ENCODE measurements at places on chromosomes 12 and 14.

DNA sequence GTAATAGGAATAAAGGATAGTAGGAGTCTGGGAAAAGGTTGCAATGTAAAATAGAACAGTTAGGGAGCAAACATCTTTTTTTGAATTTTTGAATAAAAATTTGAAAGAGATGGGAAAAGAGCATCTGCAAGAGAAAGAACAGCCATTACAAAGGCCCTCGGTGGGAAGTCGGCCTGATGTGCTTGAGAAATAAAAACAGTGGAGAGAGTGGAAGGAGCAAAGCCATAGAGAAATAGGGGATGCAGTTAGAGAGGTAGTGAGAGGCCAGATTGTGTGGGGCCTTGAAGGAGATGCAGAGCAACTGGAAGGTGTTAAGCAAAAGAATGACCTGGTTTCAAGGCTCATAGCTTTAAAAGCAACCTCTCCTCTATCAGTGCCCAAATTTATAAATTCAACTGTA, 409.8 kb downstream of the RERGL start:
- DNase-seq: no peak

DNA sequence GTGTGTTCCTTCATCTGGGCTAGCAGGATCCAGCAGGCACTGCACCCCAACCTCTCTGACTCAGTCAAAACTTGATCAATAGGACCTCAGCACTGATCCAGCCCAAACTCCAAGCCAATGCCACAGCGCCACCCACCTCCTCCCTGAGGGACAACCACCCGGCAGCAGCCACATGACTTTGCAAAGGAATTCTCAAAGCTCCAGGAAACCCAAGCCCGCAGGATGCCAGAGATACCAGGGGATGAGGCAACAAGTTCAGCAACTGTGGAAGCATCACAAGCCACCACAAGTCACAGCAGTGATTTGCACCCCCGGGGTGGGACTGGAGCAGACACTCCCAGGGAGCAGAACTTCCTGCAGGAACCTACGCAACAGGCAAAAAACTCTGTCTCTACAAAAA, 37.3 kb downstream of the ACTN1 start:
- no peak for DNase-seq

DNA sequence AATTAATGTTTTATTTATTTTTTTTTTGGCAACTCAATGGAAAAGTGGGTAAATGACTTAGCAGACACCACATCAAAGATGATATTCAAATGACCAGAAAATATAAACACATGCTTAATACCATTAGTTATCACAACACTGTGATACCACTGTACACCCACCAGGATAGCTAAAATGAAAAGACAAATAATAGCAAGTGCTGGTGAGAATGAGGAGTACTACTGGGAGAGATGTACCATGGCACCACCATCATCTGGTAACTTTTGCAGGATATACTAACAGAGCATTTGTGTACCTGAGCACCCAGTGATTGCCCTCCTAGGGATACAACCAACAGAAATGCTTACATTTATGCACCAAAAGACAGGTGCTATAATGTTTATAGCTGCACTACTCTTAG, 21.9 kb downstream of the TRIM9 start:
- DNase-seq: no peak

GRCh38 chr14:54102530-54102929, 145.9 kb upstream of the BMP4 start:
- DNase-seq: no peak

DNA sequence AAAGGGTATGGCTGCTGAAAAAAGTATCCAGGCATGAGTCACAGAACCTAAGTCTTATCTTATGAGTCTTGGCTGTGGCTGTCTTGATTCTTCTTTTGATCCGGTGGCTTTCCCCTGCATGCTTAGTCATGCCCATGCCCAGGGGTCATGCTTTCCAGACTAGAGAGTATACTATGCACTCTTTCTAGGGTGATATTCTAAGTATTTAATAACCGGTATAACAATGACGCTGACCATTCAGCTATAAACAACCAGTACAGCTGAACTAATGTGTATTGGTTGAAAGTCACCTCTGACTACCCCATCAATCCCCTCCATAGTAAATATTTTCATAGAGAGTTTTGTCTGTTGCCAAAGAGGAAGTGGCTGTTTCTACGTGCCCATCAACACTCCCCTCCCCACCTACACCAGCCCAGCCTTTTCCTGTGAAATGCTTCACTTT, 34.7 kb upstream of the NRXN3 start:
- DNase-seq: peak; percentile 17

DNA sequence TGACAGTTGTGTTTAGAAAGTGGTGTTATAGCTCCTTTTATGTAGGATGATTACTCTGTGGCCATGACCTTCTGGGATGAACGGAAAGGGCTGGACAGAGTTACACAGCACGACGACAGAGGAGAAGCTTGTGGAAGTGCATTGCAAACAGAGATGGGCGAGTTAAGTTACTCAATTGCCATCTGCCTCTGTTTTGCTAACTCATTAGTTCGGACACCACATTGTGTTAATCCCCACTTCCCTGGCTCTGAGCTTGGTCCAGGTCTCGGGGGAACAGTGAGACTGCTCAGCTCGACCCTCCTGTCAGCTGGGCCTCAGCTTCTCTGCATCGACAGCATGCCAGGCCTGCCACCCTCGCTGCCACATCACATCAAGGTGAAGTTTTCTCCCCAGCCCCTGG, 408.0 kb downstream of the ZFP36L1 start:
- DNase-seq: no peak

DNA sequence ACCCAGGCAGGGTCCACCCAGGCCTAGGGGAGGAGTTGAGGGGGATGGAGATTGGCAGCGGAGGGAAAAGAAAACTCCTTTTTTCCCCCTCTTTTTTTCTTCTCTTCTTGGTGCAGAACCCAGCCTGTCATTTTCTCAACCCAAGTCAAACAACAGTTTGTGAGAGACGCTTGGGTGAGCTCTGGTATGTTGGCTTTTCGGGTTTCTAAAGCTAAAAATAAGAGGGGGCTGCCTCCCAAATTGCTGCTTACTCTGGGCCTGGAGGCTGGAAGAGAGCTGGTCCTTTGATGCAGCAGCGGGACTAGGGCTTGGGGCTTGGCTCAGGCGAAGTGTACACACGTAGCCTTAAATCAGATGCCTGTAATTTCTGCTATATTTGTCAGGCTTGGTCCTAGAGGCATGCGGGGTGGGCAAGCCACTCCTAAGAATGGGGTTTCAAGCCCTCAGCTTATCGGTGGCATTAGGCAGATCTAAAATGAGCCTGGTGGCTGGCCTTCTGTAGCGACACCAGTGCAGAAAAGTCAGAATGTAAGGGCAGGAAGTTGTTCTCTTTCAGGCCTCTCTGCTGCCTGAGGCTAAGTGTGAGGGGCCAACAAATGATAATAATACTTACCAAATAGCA, 816 bp upstream of the SLC8A3 start:
- no peak for DNase-seq

DNA sequence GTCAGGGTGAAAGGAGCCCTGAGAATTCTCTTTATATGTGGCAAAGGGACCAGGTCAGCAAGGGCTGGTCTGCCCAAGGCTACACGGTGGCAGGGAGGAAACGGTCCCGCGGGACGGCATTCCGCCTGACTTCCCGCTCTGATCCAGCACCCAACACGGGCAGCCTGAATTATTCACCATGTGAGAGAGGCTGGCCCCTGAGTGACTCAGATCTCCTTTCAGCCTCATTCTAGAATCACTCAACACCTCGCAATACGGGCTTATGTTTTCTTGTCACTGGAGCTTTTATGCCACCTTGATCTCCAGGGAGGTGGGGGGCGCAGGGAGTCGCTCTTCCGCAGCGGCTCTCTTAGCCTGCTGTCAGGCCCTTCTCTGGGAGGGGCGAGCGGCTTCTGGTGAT, 8.5 kb downstream of the LRTM2 start:
- DNase-seq: no peak

GRCh38 chr14:100523843-100524169, 63.4 kb downstream of the BEGAIN start:
- DNase-seq: no peak

DNA sequence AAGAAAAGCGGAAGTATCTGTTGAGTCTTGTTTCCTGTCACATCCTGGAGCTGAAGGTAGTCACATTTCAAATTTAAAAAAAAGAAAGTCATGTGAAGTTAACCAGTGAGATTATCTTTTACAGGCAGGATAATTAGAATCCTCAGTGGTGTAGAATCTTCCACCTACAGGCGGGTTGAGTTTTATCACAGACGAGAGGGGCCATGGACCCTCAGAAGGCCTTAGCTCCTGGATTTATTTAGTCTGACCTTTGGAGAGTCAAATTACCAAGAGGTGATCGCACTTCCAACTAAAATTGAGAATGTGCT, 13.0 kb upstream of the GNG2 start:
- DNase-seq: no peak

DNA sequence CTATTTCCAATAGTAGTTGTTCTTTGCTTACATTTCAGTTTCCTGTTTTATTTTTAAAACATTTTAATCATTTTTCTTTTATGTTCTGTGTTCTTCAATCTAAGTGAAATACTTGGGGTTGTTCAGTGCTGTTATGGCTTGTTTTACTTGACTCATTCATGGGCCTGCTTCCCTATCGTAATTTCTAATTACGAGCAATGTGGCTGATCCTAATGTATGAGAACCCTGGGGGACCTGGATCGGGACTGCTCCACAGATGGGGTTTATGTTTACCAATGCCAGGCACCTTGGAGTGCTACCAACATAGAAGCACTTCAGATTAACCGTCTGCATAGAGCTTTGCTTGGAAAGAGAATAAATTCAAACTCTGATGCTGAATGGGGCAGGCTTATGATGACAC, 29.8 kb downstream of the TECPR2 start:
- no peak for DNase-seq

GRCh38 chr12:48978291-48978740, at the start of gene WNT1:
TSS of gene WNT1 (plus strand) at chr12:48978322. CDS start at chr12:48978651, 329 bp downstream.
- DNase-seq: no peak

DNA sequence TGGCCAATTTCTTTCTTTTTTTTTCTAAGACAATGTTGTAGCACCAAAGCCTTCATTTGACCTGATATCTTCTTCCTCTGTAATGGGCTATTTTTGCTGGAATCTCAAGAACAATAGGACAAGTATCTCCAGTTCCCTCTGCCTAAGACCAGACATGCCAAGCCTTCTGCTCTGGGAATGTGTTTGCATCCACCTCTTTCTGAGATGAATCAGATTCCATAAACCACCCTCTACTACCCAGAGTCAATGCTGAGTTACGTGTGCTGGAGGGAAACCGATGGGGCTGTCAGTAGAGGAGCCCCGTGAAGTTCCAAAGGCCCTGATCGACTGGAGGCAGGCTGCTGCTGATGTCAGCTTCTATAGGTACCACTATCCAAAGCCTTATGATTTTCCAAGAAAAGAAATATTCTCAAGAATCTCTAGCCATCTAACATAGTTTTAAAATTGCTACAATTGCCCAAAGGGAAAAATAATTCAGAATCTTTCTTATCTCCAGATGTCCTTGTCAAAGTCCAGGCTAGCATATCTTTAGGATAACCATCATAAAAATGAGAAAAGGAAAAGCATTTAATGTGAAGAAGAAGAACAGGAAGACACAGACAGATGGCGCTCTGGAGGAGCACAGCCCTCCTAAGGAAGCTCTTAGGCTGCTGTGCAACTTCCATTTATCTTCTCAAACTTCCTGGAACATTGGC, 101.9 kb downstream of the SLC8A3 start:
- DNase-seq: no peak

DNA sequence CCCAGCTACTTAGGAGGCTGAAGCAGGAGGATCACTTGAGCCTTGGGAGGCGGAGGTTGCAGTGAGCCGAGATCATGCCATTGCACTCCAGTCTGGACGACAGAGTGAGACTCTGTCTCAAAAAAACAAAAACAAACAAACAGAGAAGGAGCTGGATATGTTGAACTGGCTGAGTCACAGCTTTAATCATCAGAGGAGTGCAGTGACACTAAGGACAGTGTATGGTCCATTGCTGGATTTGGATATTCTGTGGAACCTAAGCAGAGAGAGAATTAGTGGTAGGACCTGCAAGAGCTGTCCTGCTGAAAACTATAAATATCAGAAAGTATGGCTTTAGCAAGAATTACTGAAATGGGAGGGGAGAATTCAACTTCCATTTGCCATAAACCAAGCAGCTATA, 163.0 kb upstream of the PELI2 start:
- DNase-seq: no peak

- no peak for DNase-seq
These were observed 6.3 kb upstream of the TPCN1 start for GRCh38 chr12:113214895-113215400.

DNA sequence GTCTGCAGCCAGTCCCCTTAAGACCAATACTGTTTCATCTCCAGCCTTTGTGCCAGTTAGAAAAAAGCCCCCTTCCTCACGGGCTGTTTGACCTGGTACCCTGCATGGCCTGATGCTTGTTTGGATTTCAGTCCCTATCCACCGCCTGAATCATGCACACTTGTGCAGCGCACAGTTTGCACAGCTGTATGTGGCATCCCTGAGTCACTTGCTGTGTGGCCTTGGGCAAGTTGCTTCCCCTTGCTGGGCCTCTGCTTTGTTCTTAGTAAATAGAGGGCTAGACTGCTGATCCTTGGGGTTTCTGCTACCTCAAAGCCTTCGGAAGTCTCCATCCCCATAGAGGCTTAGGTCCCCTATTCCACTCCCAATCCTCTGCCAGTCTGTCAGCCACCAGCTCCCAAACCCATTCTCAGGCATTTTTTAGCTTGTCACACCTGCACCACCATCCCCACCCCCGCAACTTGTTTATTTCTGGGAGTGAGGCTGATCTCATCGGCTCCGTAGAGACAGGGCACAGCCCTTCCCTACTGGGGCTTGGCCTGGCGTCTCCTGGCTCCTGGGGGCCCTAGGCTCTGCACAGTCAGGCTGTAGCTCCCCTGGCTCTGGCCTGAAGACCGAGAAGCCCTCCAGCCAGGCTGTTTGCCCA, 8.8 kb downstream of the KRT80 start:
- DNase-seq: no peak

GRCh38 chr12:61531195-61531594, 729.0 kb upstream of the USP15 start:
- no peak for DNase-seq

DNA sequence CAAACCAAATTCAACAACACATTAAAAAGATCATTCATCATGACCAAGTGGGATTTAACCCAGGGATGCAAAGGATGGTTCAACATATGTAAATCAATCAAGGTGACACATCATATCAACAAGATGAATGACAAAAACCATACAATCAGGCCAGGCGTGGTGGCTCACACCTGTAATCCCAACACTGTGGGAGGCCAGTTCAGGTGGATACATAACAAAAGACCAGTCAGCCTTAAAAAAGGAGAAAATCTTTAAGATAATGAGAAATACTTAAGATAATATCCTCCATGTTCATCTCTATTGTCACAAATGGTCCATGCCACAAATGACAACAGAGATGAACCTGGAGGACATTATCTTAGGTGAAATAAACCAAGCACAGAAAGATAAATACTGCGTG, 12.4 kb downstream of the L2HGDH start:
- no peak for DNase-seq

DNA sequence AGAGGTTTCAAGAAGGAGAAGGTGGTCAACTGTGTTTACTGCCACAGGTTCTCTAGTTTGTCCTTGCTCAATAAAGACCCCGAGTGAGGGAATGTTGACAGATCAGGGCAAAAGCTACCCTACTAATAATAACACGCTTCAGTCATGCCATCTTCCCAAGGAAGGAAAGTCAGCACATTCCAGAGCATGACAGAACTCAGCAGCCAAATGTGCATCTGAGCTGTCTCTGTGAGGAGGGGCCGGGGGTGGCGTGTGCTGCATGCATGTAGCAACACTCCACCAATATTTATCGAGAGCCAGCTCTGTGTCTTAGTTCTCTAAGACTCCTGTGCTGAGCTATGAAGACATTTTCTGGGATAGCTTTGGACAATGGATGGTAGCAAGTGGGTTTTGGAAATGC, 260.4 kb downstream of the DPF3 start:
- DNase-seq: no peak
